ENCODE measurements at places on chromosomes 11 and 22.
A peak's percentile ranks its signal among the peaks of the same experiment; 100 is the strongest.

GRCh38 chr11:2888266-2888968, 2.8 kb upstream of the CDKN1C start:
- DNase-seq: peak; percentile 92

DNA sequence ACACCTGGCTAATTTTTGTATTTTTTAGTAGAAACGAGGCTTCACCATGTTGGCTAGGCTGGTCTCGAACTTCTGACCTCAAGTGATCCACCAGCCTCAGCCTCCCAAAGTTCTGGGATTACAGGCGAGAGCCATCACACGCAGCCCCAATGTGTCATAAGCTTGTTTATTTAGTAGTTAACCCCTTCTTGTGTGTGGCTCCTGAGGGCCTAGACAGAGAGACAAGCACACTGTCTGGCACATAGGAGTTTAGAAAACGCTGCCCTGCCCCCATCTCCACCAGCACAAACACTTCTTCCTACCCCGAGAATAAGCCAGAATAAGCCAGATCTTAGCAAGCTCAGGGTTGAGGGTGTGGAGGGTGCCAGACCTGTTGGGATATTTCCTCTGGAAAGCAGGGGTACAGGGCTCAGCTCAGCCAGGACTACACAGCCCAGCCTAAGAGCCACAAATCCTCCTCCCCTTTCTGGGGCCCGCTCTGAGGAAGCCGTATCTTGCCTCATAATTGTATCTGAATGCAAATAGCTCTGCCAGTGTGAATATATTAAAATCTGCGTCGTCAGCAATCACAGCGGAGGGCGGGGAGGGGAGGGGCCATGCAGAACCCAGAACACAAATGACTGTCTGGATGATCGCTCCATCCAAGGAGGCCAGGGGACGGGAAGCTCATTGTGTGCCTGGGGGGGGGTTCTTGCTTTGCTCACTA, 247.3 kb downstream of the MN1 start:
- DNase-seq: peak; percentile 56

- no peak for DNase-seq
Observed at GRCh38 chr11:27477243-27477642, 4.7 kb upstream of the LGR4 start.

- no peak for DNase-seq
Observed at GRCh38 chr11:46849631-46850030, 3.6 kb upstream of the CKAP5 start.

DNA sequence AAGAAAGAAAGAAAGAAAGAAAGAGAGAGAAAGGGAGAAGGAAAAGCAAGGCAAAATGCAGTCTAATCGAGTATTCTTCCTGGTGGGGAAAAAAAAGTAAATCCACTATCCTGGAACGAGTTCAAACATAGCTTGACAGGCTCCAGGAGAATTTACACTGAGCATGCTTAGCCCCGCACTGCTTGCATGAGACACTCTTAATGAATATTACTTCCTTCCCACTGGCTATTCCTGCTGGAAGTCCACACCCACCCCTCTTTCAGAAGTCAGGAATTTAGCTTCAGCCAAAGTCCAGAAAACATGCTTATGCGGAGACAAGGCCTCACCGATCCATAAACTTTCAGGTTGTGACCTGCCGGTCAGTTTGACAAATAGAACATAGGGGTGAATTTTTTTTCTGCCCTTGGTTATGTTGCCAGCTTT, 251.8 kb upstream of the BLID start:
- peak; percentile 48 for DNase-seq

- peak; percentile 67 for DNase-seq
Observed at GRCh38 chr11:28343304-28344233, 235.4 kb downstream of the METTL15 start.

DNA sequence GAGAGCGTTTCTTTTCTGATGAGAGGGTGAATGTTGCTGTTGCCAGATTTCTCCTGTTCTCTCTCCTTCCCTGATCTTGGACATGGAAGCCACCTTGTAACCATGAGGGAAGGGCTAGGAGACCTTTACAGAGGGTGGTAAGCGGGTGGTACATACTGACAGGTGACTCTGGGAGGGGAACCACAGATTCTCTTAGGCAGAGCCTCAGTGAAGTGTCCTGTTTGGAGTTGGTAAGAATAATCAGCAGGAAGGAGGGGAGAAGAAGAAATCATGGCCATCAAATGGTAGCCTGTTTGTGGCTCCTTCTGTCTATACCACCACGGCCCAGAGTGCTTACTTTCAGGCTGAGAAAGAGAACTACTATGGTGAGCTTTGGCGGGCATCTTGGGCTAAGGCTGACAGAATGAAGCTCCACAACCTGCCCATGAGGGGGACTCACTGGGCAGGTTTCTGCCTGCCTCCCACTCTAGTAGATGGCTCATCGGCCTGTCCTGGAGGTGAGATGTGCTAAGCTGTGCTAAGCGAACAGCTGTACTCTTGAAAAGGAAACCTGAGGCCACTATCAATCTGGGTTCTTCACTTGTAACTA, 55.3 kb upstream of the CLTCL1 start:
- DNase-seq: no peak

GRCh38 chr22:30861688-30862552, 106.7 kb downstream of the MORC2 start:
- DNase-seq: peak; percentile 1

- no peak for DNase-seq
Observed at GRCh38 chr22:48871176-48871840, 956.4 kb downstream of the BRD1 start.

- DNase-seq: peak; percentile 3
Observed at GRCh38 chr11:85076535-85077330, 550.4 kb downstream of the DLG2 start.

GRCh38 chr11:47572715-47573255, 6.0 kb downstream of the KBTBD4 start:
- DNase-seq: no peak

GRCh38 chr11:94322501-94322900, 18.1 kb downstream of the IZUMO1R start:
- no peak for DNase-seq

DNA sequence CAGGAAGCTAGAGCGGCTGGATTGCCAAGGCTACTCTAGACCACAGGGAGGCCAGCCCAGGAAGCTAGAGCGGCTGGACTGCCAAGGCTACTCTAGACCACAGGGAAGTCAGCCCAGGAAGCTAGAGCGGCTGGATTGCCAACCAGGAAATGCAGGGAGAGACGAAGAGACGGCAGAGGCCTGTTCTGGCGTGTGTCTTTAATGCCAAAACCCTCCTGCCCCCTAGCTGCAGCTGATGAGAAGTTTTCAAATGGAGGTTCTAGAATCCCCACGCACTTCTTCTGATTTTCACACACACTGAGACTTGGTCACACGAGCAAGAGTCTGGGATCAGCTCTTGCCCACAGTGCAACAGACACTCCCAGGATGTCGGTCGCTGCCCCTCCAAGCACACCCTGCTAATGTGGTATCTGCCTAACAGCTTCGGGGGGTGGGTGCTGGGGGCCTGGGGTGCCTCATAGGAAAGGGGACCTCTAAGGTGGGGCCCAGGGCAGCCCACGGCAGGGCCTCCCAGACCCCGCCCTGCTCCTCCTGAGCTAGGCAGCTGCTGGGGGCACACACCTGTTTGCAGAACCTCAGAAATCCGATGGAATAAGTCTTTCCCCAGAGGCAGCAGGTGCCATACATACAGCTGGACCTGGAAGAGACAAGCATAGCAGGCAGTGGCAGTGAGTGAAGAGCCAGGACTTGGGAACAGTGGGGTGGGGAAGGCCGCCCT, 28.5 kb downstream of the MAFF start:
- DNase-seq: no peak

GRCh38 chr22:26460202-26460601, 23.4 kb downstream of the HPS4 start:
- no peak for DNase-seq

DNA sequence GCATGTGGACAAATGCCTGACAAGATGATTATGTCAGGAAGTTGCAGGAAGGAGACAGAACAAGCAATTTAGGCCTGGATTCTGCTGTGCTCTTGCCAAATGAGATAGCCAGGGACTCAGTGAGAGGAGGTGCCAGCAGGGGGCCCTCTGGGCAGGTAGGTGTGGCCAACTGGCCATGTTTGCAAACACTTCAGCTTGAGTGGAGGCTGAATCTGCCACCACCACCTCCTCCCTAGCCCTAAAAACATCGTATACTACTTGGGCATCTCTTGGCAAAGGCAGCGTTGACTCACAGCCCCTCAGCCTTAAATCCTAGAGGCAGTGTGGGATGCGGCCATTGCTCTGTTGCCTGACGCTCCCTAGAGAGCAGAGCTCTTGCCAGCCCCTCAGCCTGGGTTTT, 95.1 kb upstream of the PLET1 start:
- peak; percentile 32 for DNase-seq

- no peak for DNase-seq
Observed at GRCh38 chr11:83782329-83782728, 496.2 kb upstream of the CCDC90B start.

- no peak for DNase-seq
Observed at GRCh38 chr22:48772286-48772907, 1055.3 kb downstream of the BRD1 start.

- no peak for DNase-seq
Observed at GRCh38 chr11:20259506-20259905, 99.2 kb upstream of the DBX1 start.

GRCh38 chr11:104678408-104678807, 219.9 kb downstream of the CASP12 start:
- no peak for DNase-seq

GRCh38 chr11:12090761-12091258, 19.6 kb upstream of the MICAL2 start:
- no peak for DNase-seq

- DNase-seq: peak; percentile 82
Observed at GRCh38 chr11:129331871-129332274, 43.8 kb upstream of the BARX2 start.

GRCh38 chr22:40407021-40407761, 36.8 kb downstream of the SGSM3 start:
- DNase-seq: no peak

- no peak for DNase-seq
Observed at GRCh38 chr11:45262900-45263299, 23.2 kb downstream of the SYT13 start.

GRCh38 chr22:29628996-29629902, 25.8 kb downstream of the NF2 start:
- DNase-seq: no peak

GRCh38 chr11:1743585-1744136, 6.7 kb downstream of the IFITM10 start:
- no peak for DNase-seq

DNA sequence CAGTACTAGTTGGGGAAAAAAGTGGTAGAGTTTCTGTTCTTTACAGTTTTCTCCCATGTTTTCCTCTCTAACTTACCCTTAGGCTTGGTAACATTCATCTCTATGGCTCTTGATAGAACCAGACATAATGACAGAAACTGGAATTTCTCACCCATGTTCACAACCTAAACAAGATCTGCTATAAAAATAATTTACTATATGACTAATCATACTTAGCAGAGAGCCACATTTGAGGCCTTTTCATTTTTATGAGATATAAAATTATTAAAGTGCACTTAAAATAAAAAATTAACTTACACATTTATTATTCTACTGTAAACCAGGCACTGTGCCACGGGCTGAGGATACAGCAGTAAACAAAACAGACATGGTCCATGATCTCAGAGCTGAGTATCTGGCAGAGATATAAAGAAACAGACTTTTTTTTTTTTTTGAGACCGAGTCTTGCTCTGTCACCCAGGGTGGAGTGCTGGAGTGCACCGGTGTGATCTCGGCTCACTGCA, 98.1 kb downstream of the GAB2 start:
- no peak for DNase-seq

- DNase-seq: no peak
Observed at GRCh38 chr11:78815831-78816230, 241.2 kb upstream of the NARS2 start.

DNA sequence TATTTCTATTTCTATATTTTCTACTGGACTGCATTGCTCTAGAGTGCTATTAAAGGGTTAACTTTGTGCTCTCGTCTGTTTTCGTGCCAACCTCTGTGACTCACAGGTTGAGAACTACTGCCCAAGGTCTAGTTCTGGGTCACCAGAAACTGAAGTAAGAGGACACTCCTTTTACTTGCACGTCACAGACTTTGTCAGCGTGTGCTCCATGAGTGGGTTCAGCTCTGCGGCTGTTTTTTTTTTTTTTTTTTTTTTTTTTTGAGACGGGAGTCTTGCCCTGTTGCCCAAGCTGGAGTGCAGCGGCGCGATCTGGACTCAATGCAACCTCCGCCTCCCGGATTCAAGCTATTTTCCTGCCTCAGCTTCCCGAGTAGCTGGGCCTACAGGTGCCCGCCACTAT, 49.8 kb downstream of the CLMP start:
- DNase-seq: peak; percentile 85

- DNase-seq: no peak
Observed at GRCh38 chr11:29217901-29218300, 798.9 kb downstream of the KCNA4 start.

- no peak for DNase-seq
Observed at GRCh38 chr11:47986742-47987141, 6.4 kb downstream of the PTPRJ start.

- no peak for DNase-seq
Observed at GRCh38 chr11:1310772-1311468, 1.5 kb upstream of the TOLLIP start.

DNA sequence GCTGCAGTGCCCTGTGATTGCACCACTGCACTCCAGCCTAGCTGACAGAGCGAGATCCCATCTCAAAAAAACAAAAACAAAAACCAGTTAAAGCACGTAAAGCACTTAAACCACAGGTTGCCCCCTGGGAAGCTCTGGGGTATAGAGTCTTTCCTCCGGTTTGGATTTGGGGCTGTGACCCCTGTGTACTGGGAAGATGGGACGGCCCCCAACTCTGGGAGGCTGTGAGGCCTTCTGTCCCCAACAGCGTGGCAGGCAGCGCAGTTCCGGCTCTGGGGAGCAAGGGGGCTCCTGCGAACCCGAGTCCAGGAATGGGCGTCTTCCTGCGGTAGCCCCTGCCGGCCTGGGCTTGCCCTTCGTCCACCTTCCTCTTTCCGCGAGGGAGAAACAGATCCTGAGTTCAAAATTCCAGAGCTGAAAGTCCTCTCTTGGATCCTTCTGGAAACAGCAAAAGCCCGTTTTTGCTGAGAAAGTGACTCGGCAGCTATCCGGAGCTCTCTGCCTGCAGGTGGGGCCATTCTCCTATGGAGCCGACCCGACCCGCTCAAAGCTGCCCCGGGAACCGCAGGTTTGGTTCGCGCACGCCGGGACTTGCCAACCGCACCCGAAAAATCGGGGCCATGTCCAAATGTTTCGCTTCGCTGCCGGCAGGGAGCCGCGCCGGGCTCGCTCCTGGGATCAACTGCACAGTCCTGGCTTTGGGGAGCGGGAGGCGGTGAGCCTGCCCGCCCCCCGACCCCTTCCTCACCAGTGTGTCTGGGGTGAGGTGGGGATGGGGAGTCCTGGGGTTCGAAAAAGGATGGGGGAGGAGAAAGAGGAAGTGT, 36.3 kb upstream of the POLA2 start:
- DNase-seq: peak; percentile 80

All from AG08396 (cell line).